ENCODE measurements at places on chromosomes 3 and 15.

DNA sequence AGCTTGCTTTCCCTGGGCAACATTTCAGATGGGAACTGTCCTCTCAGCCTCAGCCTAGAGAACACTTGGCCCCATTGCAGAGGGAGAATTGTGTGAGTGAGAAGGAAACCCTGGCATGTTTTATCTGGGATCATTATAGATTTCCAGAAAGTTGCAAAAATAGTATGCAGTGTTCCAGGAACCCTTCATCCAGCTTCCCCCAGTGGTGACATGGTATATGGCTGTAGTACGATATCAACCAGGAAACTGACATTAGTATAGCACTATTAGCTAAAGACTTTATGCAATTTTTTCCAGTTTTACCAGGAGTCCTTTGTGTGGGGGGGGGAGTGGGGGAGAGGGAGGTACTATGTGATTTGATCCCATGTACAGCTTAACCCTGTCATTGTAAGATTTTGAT lies 166.2 kb upstream of the KBTBD8 start:
- DNase-seq, result no peak

DNA sequence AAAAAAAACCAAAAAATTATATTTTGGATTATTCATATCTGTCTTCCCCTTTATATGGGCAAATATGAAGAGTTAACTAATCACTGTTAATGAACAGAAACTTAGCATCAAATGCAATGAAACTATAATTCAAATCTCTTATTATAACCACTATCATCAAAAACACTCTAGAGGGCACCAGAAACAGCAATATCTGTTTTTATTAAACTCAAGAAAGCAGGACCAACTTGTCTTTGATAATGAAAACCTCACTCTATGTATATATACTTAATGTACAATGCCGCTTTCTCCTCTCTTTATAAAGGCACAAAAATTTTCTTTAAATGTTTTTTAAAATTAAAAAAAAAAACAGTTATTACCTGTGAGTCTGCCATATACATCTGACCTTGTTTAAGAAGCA lies 92.7 kb downstream of the UACA start:
- DNase-seq, result no peak

GRCh38 chr3:143974271-143975238 lies 2.9 kb downstream of the DIPK2A start:
- no peak for DNase-seq

- no peak for DNase-seq
These were observed 64.5 kb downstream of the DAPK2 start for GRCh38 chr15:63981596-63982320.

DNA sequence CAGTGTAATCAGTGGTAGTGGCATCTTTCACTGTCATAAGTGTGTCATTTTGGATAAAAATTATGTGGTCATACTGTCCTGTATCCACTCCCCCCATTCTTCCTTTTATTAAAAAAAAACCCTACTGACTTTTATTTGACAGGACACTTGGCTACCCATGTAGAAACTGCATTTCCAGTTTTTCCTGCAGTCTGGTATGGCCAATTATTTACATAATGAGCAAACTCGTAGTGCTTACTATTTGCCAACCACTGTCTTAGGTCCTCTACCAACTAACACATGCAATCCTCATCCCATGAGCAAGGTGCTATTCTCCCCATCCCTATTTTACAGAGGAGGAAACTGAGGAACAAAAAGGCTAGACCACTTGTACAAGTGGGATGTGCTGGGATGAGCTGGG lies 129.1 kb downstream of the MECOM start:
- DNase-seq, result no peak

- DNase-seq, result peak; percentile 22
These were observed 158.5 kb upstream of the SMAD3 start for GRCh38 chr15:66906668-66907614.

DNA sequence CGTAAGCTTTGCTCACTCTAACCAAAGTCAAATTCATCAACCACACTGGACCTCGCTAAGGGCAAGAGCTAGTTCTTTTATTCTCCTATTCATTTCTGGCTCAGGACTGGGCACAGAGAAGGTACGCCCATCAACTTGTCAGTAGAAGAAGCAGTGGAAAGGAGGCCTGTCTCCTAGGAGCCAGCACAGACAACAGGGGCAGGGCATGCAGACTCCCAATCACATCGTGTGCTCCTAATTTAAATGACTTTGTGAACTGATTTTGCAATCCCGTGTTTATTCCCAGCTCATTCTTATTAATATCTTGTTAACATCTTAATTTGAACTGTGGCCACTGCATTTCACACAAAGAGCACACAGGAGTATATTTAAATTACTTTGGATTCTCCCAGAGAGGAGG lies 161.1 kb upstream of the BCL6 start:
- no peak for DNase-seq

DNA sequence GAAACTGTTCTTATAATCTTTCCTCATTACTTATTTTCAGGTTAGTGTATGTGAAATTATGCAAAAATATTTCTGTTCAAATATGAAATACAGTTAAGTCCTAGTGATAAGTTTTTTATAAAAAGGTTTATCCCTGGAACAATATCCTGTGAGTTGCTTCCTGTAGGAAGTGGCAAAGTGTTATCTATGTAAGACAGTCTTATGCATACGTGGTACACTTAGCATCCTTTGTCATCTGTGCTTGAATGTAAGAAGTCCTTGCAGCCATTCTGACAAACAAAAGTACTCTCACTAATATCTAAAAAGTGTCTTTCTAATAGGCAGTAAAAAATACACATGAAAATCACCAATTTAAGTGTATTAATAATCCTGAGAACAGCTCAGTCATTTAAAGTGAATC lies 372.5 kb upstream of the BCHE start:
- no peak for DNase-seq

- no peak for DNase-seq
These were observed 141.4 kb upstream of the TOPAZ1 start for GRCh38 chr3:44100298-44100695.

- no peak for DNase-seq
These were observed 119.3 kb downstream of the P3H2 start for GRCh38 chr3:190001426-190001825.

GRCh38 chr3:171285287-171285686 lies 174.9 kb downstream of the TNIK start:
- DNase-seq, result no peak

DNA sequence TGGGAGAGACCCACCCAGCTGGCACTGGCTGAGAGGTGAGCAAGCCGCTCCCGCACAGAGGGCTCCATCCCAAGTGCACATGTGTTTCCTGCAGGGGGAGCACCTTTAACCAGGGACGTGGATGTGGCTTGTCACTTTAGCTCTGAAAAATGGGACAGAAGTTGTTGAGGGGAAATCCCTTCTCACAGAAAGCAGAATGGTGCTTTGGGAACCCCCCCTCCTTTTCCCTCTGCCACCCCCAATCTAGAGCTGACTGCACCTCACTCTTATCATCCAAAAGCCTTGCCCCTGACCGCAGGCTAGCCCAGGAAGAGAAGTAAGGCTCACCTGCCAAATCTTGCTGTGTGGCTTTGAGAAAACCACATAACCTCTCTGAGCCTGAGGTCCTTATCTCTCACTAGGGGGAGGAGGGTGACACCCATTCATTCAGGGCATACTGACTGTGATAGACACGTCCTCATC lies 77.9 kb downstream of the RPN1 start:
- peak; percentile 84 for DNase-seq

DNA sequence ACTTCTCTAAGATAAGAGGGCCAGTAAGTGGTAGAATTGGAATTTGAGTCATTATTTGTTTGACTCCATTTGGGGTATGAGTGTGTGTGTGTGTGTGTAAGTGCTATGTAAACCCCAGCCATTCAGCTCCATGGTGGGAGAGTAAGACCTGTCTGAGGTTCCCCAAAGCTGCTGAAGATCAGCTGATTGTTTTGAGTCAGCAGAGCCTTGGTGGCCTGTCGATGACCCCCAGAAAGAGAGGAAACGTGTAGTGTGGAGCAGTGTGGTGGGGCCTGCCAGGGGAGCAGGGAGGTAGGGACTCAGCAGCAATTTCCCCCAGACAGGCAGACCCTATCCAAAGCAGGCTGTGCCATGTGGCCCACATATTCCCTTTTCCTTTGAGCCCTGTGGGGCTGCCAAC lies 5.3 kb downstream of the DVL3 start:
- DNase-seq, result no peak

GRCh38 chr3:71599416-71599815 lies 15.9 kb upstream of the FOXP1 start:
- DNase-seq, result no peak

GRCh38 chr3:63921741-63922482 lies 9.7 kb upstream of the SCAANT1 start:
- DNase-seq, result no peak

DNA sequence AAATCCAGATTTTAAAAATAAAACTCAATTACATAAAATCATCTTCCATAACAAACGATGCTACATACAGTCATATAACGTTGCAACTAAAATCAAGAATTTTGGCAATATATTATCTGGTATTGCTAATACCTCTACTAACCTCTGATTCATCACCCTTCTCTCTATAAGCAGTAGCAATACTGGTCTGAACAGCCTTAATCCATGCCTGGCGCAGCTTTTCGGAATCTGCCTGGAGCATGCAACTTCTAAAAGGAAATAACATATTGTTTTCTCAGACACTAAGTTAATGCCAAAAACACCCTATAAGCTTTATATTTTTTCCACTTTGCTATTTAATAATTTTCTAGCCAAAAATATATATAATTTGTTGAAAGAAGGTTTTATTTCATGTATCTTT lies 35.4 kb upstream of the XXYLT1 start:
- DNase-seq, result no peak

- DNase-seq, result peak; percentile 82
These were observed 3.1 kb downstream of the FOXL2NB start for GRCh38 chr3:138950006-138950644.

GRCh38 chr15:98420837-98421236 lies 227.5 kb upstream of the IGF1R start:
- no peak for DNase-seq

DNA sequence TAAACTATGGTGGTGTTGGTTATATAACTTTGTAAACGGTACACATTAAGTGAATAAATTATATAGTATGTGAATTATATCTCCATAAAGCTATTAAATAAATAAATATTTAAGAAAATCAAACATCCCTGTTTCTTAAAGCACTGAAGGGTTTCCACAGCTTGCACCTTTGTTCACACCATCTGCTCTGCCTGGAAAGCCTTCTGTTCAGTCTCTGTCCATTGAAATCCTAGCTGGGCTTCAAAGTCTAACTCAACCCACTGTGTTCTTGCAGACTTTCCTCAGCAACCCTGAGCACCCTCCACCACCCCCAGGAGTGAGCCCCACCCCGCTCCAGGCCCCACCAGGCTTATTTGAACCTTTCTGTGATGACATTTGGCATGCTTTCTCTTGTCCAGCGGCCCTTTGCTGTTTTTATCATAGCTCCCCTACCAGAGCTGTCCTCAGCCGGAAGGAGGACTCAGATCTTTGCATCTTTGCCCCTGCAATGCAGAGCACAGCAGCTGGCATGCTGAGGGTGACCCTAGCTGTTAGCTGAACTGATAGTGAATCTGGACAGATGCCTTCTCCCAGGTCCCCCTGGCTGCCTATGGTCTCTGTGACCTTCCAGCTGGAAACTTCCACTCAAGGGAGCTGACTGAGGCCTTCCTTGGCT lies 105.2 kb downstream of the DAPK2 start:
- no peak for DNase-seq

- no peak for DNase-seq
These were observed 70.5 kb downstream of the CHD2 start for GRCh38 chr15:92970656-92971055.

GRCh38 chr15:49978121-49978520 lies 140.9 kb downstream of the ATP8B4 start:
- no peak for DNase-seq

- DNase-seq, result peak; percentile 92
These were observed 17.5 kb downstream of the CIDEC start for GRCh38 chr3:9862391-9863057.

Data from endodermal cell (in vitro differentiated cells).